ENCODE measurements at places on chromosomes 11 and 22.

- no peak for DNase-seq
These were observed 12.9 kb downstream of the DTX4 start for GRCh38 chr11:59184691-59185339.

DNA sequence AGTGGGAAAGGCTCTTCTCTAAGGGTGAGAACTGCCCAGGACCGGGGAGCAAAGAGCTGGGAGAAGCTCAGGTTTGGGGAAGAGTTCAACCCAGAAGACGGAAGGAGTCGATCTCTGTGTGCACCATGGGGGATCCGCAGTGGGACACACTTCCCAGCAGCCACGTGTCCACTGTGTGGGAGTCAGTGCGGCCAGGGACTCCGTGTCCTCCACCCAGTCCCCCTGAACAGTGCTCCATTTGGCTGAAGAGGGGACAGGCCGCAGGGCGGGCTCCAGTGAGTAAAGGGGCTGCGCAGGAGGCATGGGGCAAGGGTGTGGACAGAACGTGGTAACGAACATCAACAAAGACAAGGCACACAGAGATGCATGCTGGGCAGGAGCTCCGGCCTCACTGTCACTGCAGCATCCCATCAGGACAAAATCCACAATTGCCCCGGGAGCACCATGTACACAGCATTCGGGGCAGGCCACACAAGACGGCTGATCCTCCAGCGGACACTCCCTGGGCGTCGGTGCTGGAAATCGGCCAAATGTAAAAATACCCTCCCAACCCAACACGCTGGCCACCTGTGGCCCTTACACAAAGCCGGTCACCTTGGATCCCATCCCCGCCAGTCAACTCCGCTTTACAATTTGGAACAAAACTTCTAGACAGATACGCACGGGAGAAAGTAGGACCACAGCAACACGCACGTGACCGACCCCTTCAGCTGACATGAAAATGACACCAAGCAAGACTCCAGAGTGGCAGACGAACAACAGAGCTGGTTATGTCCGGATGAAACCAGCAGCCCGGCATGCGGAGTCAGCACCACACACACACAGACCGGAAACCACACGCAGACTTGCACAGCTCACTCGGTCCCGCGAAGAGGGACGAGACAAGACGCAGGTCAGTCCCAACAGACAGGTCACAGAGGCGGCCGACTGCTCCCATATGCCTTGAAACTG, 366.8 kb downstream of the SHANK2 start:
- DNase-seq = no peak

GRCh38 chr11:98417256-98417755, 603.4 kb upstream of the CNTN5 start:
- DNase-seq = no peak

- DNase-seq = no peak
These were observed 24.1 kb downstream of the ZBTB16 start for GRCh38 chr11:114083391-114084252.

GRCh38 chr11:60973699-60974098, 2.2 kb downstream of the CD6 start:
- no peak for DNase-seq

Measured in COR-L47 (cell line).